Cardiac fibroblast (primary cell): ENCODE measurements at places on chromosomes 7 and 10.

- no peak for DNase-seq
Observed at GRCh38 chr7:138750901-138751464, 46.8 kb upstream of the TMEM213 start.

DNA sequence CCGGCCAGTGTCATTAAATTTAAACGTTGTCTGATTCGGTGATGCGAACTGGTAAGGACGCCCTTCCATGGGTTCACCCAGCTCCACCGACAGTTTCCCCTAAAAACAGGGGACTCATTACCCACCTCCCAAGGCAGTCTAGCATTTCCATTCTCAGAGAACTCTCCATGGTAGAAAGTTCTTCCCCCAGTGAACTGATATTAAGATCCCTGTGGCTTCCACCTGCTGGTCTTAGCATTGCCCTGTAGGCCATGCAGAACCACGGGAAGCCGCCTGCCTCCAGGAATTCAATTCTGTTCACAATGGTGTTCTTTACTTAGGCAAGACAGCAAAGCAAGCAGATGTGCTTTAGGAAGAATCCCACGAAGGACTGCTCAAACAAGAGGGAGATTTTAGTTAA, 128.9 kb upstream of the NANOS1 start:
- no peak for DNase-seq

GRCh38 chr10:110067960-110068770, 60.4 kb downstream of the ADD3 start:
- DNase-seq: no peak

DNA sequence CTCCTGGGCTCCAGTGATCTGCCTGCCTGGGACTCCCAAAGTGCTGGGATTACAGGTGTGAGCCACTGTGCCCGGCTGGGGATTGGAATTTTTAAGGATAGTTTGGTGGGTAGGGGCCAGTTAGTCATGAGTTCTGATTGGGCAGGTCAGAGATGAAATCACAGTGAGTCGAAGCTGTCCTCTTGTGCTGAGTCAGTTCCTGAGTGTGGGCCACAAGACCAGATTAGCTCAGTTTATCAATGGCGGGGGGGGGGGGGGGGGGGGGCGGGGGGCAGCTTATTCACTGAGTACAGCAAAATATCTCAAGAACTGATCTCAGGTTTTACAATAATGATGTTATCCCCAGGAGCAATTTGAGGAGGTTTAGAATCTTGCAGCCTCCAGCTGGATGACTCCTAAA, 11.6 kb upstream of the ERCC6 start:
- DNase-seq: peak; percentile 86

DNA sequence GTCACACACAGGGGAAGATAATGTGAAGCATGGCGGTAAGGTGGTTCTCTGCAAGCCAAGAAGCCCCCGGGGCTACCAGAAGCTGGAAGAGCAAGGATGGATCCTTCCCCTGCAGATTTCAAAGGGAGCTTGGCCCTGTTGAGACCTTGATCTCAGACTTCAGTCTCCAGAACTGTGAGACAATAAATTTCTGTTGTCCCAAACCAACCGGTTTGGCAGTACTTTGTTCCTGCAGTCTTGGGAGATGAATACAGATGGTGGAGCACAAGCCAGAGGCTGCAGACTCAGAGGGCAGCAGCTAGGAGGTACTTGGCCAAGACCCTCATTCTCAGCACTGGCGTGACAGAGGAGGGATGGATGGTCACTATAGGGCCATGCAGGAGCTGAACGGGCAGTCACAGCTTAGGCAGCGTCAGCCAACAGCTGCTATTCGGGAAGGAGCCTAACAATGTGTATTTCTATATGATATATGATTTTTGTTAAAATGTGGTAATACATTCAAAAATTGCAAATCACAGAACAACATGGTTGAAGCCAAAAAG, 387.3 kb downstream of the TNS3 start:
- no peak for DNase-seq

- no peak for DNase-seq
Observed at GRCh38 chr7:27171637-27172314, 2.3 kb downstream of the HOXA10 start.

GRCh38 chr7:29723599-29723998, 82.7 kb upstream of the WIPF3 start:
- peak; percentile 22 for DNase-seq

- DNase-seq: peak; percentile 78
Observed at GRCh38 chr7:143884969-143885559, 16.9 kb downstream of the TCAF1 start.

GRCh38 chr7:122743211-122743610, 40.5 kb upstream of the RNF148 start:
- no peak for DNase-seq

- no peak for DNase-seq
Observed at GRCh38 chr7:151830121-151830830, 46.6 kb downstream of the PRKAG2 start.

- no peak for DNase-seq
Observed at GRCh38 chr7:132541656-132542055, 34.6 kb downstream of the PLXNA4 start.

GRCh38 chr10:92692697-92693533, 3.2 kb downstream of the HHEX start:
- DNase-seq: no peak

GRCh38 chr7:99719996-99720769, 14.8 kb downstream of the CYP3A7 start:
- DNase-seq: no peak

GRCh38 chr7:93933156-93933555, 11.6 kb downstream of the GNG11 start:
- DNase-seq: no peak

DNA sequence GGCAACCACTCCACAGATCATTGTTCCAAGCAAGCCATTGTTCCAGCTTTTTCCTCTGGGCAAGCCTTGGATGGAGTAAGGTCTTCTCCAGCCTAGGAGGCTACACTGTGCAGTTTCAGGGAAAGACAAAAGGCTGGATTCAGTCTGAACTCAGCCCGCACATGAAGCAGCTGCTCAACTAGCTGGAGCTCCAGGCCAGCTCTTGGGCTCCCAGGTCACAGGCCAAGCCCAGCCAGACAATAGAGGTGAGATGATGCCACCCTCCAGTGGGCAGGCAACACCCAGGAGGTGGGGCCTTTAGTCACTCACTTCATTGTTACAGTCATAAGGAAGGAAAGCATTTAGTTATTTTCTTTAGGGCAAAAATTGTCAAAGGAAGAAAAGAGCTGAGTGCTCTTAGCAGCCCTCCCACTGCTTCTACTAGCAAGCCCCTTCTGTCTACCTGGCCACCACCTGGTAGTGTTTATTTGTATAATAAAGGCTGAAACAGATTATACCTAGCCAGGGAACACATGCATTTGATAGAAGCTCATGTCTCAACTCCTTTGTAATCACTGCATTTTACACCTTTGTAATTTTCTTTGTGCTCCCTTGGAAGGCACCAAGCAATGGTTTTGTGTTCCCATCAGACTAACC, 253.4 kb downstream of the WDR11 start:
- DNase-seq: no peak

DNA sequence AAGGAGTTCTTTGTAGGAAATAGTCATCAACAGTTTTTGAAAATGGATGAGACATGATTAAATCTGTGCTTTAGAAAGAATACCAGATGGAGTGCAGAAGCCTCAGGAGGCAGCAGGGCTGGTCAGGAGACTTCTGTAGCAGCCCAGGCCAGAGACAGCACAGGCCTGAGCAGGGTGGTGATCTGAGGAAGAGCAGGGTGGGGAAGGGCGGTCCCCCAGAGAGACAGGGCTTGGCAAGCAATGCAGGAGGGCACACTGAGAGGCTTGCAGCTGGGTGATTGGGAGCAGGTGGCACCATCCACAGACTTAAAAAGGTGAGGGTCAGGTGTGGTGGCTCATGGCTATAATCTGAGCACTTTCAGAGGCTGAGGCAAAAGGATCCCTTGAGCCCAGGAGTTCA, 4.3 kb upstream of the SMKR1 start:
- DNase-seq: no peak

GRCh38 chr7:97006055-97006815, 882 bp downstream of the DLX6 start:
- peak; percentile 38 for DNase-seq

DNA sequence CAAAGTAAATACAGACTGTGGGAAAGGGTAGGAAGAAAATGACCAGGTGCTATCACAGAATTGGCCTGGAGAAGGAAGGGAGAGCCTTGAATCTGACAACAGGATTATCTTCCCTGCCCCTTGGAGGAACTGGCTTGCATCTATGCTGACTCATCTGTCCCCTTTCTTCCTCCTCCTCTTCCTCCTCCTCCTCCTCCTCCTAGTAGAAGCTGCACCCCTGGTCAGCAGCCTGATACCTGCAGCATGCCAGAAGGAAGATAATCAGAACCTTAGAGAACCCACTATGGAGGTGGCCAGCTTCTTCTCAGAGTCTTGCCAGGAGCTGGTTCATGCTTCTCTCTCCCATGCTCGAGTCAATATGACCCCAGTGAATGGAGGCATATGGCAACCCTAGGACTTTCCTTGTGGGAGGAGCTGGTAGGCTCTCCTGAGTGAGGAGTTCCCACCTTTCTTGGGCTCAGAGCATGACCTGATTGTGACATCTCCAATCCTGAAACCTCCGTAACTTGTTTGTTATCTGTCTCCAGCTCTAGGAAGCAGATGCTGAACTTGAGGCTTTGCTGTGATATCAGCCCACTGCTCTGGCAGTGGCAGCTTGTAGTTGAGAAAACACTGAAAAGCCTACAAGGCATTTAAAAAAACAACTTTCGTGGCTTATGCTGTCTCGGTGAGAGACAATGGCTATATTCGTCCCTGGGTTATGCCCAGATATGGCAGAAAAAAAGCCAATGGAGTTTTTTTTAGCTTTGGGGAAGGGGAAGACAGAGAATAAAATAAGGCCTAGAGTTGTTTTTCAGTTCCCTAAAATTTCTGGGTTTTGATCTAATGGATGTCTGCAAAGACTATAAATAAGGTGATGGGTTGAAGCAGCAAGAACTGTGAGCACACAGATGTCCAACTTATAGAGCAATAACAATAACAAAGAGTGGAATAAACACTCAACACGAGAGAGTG, 60.6 kb downstream of the CDHR3 start:
- no peak for DNase-seq

DNA sequence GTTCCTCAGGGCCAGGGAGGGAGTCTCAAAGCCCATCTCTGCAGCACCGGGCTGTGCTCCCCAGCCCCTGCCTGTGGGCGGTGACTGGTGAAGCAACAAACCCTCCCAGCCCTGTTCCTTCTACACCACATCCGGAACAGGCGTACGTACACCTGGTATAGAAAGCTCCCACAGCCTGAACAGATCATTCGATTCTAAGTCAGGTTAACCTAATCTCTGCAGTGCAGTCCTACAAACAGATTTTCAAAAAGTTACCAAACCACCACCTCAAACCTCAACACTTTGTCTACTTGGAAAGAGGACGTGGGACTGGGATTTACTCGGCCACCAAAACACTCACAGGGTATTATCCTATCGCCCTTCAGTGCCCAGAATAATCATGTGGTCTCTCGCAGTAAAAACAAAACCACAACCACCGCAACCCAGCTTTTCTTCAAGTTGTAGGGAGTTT, 238.4 kb downstream of the DIP2C start:
- no peak for DNase-seq

GRCh38 chr7:99374111-99375064, at the start of gene ARPC1B:
ARPC1B (plus strand) TSS chr7:99374730; CDS start chr7:99385715, 10,985 bp downstream.
- DNase-seq: peak; percentile 85

DNA sequence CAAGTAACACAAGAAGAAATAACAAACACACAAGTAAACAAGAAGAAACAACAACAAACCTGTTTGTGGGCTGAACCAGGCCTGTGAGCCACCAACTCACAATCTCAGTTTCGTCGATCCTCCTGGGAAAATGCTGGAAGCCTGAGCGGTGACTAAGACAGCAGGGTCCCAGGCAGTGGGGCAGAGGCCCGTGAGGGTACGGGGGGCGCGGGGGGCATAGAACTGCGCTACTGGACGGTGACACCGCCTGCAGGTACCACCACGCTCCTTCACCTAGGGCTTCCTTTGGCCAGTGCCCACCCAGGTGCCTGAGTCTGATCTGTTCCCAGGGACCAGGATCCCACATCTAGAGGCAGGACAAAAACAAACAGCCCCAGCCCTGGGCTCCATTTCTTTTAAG, 3.4 kb upstream of the CALN1 start:
- DNase-seq: no peak

DNA sequence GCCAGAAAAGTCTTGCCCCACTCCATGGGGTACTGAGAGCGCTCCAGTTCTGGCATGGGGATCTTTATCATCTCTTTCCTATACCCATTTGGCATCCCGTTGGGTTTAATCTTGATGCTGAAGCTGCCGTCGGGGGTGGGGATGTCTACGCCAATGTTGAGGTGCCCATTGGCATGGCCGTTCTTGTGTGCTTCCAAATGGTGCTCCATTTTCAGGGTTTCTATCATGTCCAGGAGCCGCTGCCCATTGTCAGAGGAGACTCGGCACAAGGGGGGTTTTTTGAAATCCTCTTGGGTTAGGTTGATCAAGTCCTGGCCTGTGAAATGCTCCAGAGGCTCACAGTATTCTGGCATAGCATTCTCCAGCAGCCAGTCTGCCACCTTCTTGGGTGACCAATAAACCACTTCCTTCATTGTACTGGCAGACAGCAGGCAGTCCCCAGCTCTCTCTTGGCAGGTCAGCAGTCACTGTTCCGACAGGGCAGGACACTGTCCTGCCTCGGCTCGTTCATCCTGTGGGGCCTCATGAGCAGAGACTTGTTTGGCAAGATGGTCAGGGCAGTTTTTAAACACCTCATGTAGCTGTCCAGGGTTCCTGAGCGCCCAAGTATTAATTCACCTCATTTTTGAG, 92.5 kb upstream of the ASAH2 start:
- no peak for DNase-seq

GRCh38 chr10:32240471-32240870, 106.5 kb downstream of the EPC1 start:
- no peak for DNase-seq

DNA sequence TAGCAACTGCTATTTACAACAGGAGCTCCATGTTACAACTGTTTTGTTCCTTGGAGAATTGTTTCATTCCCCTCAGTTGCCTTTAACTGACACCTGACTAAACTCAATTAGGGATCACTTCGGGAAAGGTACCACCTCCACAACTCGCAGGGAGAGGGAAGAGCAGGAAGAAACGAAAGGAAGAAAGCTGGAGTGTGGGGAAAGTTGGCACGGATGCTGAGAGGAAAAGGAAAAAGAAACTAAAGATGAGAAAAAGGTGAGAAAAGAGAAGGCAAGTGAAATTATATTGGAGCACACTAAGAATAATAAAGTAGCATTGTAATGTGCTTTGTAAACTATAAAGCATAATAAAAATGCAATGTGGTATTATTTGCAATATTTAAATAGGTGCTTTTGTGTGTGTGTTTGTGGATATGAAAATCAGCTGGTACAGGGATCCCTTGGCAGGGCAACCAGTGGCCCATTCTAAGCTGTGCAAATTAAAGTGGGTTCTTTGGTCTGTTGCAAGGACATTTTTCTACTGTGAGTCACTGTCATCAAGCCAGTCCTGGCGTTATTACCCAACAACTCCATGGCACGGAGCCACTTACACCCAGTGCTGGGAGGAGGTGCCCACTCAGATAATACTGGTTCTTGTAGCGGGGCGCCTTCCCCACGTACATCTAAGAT, 45.9 kb downstream of the HIPK2 start:
- DNase-seq: peak; percentile 97

DNA sequence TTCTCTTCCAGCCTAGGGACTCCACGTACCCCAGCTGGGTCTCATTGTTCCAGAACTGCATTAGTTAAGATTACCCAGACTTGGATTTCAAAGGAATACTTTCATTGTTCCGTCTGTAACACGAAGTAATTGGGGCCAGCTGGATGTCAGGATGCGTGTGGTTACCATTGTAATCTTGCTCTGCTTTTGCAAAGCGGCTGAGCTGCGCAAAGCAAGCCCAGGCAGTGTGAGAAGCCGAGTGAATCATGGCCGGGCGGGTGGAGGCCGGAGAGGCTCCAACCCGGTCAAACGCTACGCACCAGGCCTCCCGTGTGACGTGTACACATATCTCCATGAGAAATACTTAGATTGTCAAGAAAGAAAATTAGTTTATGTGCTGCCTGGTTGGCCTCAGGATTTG, 21.0 kb downstream of the LRRC17 start:
- DNase-seq: peak; percentile 97
